NCI-H187 treated with DMSO at 0.1 percent for 48 hours (cell line): ENCODE measurements at places on chromosomes 12 and 14.

DNA sequence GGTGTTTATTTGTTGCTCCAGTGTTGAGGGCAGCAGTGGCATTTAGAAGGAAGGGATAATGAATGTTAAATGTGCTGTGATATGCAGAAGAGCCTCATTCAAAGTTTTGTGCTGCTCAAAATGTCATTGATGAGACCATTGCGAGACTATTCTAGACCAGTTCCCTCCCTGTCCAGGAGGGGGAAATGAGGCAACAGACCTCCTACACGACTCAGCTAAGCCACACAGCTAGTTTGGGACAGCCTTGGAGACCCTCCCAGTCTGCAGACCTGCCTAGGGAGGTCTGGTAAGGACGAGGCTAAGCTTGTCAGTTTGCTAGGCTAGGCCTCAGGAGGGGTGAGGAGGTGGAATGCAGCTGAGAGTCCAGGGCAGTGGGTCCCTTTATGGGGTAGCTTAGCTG lies 116.0 kb downstream of the NRXN3 start:
- no peak for DNase-seq

DNA sequence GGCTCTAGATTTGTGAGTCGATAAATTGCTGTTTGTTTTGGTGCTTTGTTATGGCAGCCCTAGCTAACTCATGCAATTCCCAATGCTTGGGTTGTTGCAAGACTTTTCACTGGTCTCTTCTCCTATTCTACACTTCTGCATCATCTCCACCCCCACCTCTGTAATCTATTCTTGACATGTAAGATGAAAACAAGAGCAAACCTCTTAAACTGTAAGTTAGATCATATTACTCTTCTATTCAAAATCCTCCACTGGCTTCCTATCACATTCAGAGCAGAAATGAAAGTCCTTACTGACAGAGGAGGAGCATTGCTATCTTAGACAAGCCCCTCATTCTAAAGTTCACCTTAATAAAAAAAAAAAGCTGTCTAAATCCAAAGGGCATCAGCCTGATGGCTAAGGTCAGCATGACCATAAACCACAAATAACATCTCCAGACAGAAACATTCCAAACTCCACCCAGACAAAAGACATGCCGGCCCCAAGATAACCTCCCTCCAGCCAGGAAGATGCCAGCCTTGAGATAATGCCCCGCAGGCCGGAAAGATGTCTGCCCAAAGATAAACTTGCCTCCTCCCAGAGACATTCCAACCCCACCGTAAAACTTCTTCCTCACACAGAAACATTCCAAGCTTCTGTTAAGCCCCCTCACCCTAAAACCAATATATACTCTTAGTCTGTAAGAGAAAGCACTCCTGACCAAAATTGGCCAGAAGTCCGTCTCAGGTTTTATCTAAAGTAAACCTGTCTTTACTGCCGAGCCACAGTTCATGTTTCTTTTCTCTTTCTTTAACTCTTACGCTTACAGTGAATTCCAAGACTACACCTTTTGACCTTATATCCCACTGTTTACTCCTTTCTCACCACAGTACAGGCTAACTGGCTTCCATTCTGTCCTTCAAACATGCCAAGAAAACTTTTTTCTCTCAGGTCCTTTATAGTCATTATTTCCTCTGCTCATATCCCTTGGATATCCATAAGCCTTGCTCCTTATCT lies 308.9 kb downstream of the KCNH5 start:
- DNase-seq: no peak

DNA sequence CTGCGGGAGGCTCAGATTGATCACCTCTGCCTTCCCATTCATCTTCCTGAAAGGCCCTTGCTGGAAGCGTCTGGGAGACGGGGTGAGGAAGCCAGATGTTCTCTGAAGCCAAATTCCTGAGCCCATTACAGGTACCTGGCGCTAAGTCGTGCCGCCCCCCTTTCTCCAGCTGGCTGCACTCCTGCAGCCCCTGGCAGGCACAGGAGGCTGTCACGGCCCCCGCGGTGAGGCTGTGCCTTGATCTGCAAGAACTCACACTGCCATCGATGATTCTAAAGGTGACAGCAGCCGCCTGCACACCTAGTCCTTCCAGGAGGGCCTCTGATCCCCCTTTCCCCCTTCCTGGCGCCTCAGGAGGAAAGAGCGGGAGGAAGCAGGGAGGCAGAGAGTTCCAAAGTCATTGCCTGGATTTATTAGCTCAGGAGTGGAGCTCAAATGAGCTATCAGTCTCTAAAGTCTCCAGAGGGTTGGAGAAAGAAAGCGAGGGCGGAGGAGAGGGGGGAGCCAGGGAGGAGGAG lies 106.9 kb downstream of the RFLNA start:
- no peak for DNase-seq

DNA sequence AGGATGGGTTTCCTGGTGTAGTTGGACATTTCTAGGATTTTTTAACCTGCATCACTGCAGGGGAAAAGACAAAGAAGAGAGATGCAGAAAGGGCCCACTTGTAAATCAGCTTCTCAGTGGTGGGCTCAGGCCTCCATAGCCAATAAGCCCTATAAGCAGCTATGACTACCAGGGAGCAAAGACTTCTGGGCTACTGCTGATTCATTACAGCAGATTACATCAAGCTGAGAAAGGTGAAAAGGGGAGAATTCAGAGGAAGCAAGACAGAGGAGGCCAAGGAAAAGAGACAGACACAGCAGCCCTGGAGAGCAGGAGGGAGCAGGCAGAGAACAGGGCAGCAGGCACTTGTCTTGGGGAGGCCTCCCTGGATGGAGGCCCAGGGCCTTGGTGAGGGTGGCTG lies 95.2 kb downstream of the KCNA5 start:
- no peak for DNase-seq

DNA sequence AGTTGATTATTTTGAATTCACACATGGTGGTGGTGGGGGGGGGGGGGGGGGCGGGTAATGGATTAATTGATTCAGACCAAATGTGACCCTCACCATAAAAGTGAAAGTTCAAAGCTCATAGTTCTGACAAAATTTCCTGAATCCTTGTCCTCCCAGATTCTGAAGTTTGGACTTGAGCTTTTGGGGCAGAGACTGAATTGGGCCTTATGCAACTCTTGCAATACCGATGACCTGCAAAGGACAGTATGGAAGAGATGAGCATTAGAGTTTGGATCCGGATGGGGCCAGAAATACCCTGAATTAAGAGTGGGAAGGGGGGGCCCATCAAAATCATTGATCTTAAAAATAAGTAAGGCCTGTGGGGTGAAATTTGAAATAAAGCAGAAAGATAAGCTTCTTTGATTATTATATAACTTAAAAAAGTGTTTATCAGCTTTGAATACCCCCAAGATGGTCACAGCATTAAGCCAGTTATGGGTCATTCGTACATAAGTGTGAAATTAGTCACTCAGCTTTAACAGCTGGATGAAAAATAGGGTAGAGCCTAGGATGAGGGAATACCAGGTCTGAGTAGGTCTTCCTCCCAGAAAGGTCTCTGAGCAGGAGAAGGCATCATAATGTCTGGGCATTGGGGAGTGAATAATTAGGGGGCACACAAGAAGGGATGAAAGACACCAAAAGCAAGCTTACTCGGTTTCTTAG lies 2.1 kb upstream of the PYGL start:
- no peak for DNase-seq

GRCh38 chr14:88552876-88553275 lies 1.9 kb downstream of the PTPN21 start:
- no peak for DNase-seq

- no peak for DNase-seq
Measured at GRCh38 chr12:95994476-95994875, 1.7 kb downstream of the HAL start.

DNA sequence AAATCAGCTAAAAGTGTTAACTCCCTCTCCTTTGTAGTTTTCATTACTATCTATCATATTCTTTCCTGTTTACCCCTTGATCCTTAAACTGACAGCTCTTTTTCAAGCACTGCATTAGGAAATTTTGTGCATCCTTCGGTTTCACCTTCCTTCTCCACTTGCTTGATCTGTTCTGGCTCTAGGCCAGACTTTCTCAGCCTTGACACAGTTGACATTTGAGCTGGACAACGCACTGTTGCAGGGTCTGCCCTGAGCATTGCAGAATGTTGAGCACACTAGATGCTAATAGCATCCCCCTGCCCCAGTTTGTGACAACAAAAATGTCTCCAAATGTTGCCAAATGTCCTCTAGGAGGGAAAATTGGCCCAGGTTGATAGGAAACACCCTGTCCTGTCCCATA lies 75.4 kb upstream of the KCNJ8 start:
- DNase-seq: no peak

- no peak for DNase-seq
Measured at GRCh38 chr12:98861251-98861650, 216.2 kb downstream of the APAF1 start.

DNA sequence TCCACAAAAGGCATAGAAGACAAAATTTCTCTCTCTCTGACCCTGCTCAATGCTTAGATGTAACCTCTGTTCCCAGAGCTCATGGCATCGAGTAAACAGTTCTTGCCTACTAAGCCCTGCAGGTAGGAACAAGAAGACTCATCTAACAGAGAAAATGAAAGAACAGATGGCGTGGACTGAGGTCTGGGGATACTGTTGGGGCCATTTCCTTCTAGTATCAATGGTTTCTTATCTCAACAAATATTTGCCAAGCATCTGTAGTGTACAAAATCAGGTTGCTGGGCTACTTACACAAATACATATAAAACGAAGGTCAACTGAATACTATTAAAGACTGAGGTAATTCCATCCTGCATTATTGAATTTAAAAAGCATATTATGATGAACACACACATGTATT lies 93.3 kb downstream of the RIMBP2 start:
- no peak for DNase-seq

GRCh38 chr14:65321370-65321875 lies 91.1 kb upstream of the FUT8 start:
- DNase-seq: no peak

DNA sequence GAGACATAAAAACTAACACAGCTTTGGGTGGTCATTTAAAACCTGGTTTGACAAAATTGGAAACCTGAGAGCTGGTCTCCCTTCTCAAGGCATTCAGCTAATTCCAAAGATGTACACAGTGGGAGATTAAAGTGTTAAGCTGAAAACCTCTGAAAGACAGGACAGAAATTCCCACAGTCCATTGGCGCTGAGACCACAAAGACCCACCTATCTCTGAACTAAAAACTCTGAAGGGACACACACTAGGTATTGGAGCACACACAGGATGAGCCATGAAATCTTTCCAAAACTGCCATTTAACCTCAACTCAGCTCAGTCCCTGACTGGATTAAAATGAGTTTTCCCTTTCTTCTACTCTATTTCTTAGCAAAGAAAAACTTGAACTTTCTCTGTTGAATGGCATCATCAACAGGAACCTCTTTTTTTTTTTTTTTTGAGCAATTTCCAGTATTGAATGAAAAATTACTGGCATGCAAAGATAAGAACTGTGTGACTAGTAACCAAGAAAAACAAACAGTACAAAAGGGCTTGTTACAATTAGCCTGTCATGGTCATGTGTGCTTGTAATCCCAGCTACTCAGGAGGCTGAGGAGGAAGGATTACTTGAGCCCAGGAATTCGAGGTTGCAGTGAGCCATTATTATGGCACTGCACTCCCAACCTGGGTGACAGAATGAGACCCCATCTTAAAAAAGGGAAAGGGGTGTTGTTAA lies 82.4 kb downstream of the IPO8 start:
- no peak for DNase-seq

DNA sequence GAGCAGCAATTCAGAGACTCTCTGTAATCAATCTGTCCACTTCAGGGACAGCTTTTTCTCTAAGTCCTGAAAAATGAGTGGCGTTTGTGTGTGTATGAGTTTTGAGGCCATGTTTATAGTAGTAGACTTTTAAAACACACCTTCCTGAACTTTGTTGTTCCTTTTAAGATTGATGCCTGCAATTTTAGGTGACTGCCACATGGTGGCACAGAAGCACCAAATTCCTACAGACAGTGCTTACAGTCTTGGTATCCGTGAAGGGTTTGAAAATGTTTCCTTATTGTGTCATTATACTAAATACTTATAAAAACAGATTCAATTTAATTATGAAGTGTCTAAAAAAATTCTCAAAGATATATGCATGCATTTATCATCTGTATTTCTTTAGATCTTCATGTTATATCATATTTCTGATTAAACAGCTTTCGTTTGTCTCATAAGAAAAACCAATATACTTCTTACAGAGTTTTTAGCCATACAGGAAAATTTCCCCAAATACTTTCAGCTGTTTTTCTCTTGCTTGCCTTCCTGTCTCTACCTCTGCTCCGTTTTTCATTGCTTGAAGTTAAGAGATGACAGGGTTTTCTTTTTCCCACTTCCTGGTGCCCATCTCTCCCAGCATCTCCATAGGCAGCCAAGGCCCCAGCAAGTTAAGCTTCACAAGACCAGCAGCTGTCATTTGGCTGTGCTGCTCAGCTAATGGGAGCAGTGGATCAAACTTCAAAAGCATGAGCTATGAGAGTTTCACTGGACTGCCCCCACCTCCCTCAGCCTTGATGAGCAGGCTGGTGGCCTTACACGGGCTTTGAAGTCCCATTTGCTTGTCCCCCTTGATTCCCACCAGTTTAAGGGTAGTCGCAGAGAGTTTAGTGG lies 259.6 kb downstream of the AKAP6 start:
- no peak for DNase-seq

- DNase-seq: no peak
Measured at GRCh38 chr12:72777806-72778205, 505.6 kb downstream of the TRHDE start.

- DNase-seq: no peak
Measured at GRCh38 chr12:71896205-71896882, 42.3 kb upstream of the TPH2 start.

DNA sequence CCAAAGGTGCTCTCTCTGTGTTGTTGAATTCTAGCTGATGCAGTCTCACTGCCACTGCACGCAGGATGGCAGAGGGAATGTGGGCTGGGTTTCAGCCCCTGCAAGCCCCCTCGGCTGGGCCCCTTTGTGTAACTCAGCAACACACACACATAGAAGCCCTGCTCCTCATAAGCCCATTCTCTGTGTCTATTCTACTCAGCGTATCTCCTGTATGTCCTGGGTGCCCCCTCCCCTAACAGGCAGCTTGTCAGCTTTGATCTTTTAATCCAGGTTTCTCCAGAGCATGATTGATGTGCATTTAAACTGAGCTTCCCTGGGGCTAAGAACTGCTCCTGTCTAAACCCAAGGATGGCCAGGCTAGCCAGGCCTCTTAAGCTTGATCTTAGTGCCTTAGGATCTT lies 43.0 kb downstream of the SRRM4 start:
- DNase-seq: no peak

- no peak for DNase-seq
Measured at GRCh38 chr12:43097471-43097870, 454.5 kb downstream of the ADAMTS20 start.

DNA sequence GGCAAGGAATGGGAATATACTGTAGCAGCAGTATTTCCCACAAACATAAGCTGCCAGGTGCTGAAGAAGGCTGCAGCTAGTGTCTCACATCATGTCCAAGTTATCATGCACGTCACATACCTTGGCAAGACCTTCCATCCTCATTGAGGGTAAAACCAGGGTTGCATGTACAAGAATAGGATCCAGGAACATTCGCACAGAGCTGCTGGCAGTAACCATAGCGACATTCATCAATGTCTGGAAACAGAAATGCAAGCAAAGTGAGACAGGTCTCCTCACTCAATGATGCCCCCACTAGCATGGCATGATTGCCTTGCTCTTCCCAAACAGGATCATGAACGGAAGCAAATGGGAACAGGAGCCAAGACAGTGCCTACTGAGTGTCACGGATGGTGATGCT lies 23.8 kb upstream of the TC2N start:
- no peak for DNase-seq

GRCh38 chr14:54798465-54799124 lies 104.0 kb downstream of the GCH1 start:
- no peak for DNase-seq

GRCh38 chr12:98352218-98352811 lies 163.1 kb upstream of the TMPO start:
- DNase-seq: no peak
